ENCODE measurements at places on chromosomes 3 and 15.

- DNase-seq = no peak
Observed at GRCh38 chr3:82229397-82229796, 468.0 kb upstream of the GBE1 start.

DNA sequence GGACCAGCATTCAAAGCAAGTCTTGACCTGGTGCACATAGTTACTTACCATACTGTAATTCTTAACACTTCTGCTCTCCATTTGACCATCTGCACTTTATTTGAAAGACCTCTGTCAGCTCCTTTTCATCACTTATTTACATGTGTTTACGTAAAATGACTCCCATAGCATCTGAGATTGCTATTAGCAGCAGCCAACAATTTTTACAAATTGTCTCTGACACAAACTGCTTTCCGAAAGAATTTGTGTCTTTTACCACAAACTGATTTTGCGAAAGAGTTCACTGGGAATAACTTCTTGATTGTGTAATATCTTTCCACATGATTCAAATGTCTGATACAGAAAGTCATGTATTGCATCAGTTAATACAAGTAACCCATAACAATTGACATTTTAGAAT, 144.1 kb upstream of the PEX5L start:
- DNase-seq = no peak

- DNase-seq = no peak
Observed at GRCh38 chr3:61772456-61772855, 211.1 kb downstream of the PTPRG start.

GRCh38 chr15:30923429-30923828, 19.7 kb downstream of the FAN1 start:
- no peak for DNase-seq

GRCh38 chr15:85035980-85036379, 54.3 kb downstream of the PDE8A start:
- DNase-seq = no peak

GRCh38 chr15:77495838-77496596, 75.3 kb downstream of the HMG20A start:
- no peak for DNase-seq

Measured in SK-N-DZ (cell line).